Tibial nerve (tissue), 4 donors: ENCODE measurements at places on chromosomes 1 and 21. TPM values are rescaled to one million over a fixed set of nuclear protein-coding genes. Genes with fewer than 3 reads are reported as not detected.

TUFT1 gene
- total RNA-seq, result 5.5 TPM

GRCh38 chr1:163315773-163316374 is 5.9 kb upstream of the NUF2 start:
- peak; percentile 52 for DNase-seq

GLRX2 gene
- 4.2 TPM for total RNA-seq

- DNase-seq, result no peak
These were observed 8.4 kb upstream of the XKR8 start for GRCh38 chr1:27951396-27951795.

GRCh38 chr1:200146100-200146499 is 118.6 kb downstream of the NR5A2 start:
- DNase-seq, result no peak

GRCh38 chr1:53285969-53286760 is 41.7 kb downstream of the LRP8 start:
- DNase-seq, result no peak

C8A gene
- total RNA-seq, result not detected

AGT gene
- total RNA-seq, result 10.0 TPM

DNA sequence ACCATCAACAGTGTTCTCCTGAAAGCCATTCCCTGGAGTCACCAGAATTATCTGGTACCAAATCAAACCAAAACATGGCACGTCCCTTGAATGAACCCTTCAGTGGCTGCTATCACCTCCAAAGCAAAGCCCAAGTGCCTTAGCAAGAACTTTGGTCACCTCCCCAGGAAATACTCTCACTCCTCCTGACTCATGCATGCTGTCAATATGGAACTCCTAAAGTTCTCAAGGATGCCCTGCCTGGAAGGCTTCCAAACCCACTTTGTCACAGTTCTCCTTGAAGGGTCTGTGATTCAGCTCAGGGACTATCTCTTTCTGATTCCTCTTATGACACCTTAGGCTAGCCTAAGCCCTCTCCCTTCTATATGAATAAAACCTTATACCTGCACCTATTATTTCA is 146.1 kb upstream of the RUNX1 start:
- no peak for DNase-seq

DNA sequence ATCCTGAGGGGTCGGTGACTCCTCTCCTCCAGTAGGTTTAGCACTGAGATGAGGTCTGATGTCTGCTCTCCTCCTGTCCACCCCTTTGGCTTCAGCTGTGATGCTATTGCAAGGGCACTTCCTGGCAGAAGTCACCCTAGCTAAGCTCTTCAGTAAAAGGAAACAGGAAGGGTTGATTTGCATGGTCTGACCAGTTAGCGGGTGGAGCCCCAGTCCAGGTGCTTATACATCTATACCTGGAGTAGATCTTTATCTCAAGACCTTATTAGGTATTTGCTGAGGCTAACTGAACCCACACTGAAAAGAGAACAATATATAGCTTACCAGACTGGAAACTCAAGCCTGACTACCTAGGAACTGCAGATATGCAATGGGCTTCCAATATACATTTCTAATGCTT is 28.9 kb upstream of the NFASC start:
- DNase-seq, result no peak

ZBTB8OS gene
- total RNA-seq, result 24.3 TPM

PHTF1 gene
- 11.3 TPM for total RNA-seq

ELF3 gene
- under 0.01 TPM for total RNA-seq

DNA sequence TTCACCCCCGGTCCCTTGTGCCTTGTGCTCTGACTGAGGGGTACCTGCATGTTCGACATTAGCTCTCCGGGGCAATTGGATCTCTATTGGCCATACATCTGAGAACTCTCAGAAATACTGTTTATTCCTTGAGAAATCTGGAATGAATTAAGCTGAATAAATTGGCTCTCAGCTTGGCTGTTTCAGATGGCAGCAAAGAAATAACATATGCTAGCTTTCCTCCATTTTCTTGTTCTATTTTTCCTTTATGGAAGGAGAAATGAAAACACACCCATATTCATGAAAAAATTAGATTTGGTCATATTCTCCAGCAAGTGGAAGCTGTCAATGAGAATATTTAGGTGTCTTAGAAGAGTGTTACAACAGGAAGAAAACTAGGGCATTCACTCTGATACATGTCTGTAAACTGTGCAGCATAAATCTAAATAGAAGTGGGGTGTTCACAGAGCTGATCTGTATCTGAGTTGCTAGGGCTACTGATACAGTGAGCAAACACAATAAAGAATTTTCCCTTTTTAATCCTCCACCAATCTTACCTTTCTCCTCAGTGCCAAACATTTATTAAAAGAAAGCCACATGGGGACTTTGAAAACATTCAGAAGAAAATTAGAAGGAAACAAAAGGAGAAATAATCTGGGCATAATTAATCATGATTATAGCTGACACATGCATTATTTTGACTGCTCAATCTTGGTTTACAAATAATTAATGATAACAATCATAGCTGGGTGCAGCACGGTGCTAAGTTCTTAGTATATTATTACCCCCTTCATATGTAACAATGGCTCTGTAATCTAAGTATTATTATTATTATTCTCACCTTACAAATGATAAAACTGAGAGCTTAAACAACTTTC is 671.9 kb upstream of the USP24 start:
- DNase-seq, result no peak

DNA sequence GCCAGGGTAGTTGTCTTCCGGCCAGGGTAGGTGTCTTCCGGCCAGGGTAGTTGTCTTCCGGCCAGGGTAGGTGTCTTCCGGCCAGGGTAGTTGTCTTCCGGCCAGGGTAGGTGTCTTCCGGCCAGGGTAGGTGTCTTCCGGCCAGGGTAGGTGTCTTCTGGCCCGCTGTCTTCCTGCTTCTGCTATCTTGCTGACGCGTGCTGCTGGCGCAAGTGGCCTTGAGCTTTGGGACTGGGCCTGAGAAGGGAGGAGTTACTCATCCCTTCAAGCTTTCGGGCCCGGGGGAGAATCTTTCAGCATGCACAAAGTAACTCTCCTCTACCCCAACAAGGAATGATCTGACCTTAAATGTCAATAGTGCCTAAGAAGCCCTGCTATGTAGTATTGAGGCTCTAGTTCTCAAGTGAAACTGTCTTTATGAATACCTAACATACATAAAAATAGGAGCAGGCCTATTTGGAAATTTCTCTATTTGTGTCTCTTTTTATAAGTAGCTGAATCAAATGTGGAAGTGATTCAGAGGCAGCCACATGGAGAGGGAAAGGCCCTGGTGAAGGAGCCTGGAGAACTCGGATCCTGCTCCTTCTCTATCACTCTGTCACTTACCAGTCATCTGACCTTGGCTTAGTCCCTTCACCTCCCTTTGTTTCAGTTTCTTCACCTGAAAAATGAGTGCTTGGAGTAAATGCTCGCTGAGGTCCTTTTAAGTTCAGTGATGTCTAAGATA is 65.6 kb downstream of the RGL1 start:
- DNase-seq, result peak; percentile 75

DNA sequence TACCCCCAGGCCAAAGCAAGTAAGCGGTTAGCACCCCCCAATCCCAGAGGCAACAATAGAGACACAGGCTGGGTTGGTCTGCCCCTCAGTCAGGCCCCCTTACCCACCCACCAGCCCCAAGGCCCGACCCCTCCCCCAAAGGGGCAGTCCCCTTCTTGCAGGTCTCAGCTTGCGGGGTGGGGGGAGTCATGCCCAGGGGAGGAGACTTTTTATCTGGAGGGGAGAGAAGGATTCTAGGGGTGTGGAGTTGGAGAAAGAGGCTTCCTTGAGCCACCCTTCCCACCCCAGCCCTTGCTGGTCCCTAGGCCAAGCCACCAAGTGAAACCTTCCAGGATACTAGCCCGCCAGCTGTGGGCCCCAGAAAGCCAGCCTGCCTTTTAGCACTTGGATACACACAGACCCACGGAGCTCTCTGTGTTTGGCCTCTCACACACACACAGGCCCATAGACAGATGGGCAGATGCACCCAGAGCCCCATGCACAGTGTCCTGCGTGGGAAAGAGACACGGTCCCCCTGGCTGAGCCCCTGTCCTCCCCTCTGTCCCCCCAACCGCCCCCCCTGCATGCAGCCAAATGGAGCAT is 7.1 kb downstream of the TMEM54 start:
- DNase-seq, result no peak

GRCh38 chr1:114081437-114082303 is 72.0 kb downstream of the SYT6 start:
- DNase-seq, result no peak

GRCh38 chr1:3244927-3245315 is 175.9 kb downstream of the PRDM16 start:
- DNase-seq, result no peak

DNA sequence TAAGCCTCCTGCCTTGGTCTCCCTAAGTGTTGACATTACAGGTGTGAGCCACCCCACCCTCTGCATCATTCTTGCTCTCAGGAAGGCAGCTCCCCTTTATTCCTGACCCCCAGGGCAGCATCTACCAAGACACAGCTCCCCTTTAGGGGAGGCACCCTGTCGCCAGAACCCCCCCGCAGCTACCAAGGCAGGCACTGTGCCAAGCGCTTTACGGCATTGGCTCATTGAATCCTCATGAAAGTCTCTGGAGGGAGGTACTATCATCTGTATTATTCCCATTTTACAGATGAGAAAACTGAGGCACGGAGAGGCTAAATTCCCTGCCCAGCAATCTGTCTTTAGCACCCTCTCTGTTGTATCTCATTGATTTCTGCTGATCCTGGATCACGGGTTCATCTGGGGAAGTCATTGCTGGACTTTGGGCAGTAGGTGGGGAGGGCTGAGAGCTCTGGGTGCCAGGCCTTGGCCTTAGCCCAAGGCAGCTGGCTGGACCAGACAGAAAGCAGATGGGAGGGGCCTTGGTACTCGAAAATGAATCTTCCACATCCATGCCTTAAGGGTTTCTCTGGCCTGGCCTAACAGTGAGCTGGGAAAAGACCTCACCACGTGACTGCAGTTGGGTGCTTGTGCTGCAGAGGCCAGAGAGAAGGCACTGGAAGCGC is 5.9 kb downstream of the PLOD1 start:
- DNase-seq, result no peak

- no peak for DNase-seq
These were observed 15.7 kb downstream of the EPHX1 start for GRCh38 chr1:225825607-225826007.

- DNase-seq, result no peak
These were observed 670.5 kb downstream of the KIF26B start for GRCh38 chr1:245825128-245825901.

DNA sequence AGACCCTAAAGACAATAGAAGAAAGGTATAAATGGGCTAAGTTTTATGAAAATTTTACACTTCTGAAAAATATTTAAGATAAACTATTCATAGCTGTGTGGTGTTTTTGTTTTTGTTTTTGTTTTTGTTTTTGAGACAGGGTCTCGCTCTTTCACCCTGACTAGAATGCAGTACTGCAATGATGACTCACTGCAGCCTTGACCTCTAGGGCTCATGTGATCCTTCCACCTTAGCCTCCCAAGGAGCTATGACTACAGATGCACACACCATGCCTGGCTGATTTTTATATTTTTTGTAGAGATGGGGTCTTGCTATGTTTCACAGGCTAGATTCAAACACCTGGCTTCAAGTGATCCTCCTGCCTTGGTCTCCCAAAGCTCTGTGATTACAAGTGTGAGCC is 66.6 kb downstream of the PUM1 start:
- no peak for DNase-seq

HSD3B2 gene
- 3.9 TPM for total RNA-seq

DNA sequence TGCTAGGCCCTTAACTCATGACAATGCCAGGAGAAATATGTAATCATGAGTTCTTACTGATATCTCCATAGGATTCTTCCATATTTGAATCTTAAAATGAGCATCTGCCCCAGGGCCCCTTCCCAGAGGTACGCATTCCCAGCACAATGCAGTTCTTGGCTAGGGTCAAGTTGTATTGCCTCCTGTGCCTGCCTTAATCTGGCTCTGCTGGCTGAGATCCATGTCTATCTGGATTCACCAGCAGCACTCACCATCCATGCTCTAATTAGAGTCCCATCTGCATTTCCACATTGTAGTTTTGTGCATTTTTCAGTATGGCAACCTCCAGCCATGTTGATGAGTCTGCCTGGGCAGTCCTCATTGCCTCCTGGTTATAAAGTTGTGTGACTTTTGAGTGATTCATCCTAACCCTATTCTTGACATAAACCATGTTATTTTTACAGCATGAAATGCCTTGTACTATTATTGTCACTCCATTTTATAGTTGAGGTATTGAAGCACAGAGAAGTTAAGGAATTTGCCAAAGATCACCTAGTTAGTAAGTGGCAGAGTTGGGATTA is 55.9 kb downstream of the CAMSAP2 start:
- DNase-seq, result no peak

ARHGEF10L gene
- 38.5 TPM for total RNA-seq

- DNase-seq, result no peak
These were observed 114.5 kb downstream of the OMA1 start for GRCh38 chr1:58431901-58432620.

- no peak for DNase-seq
These were observed 54.0 kb downstream of the APP start for GRCh38 chr21:26116456-26117011.

- DNase-seq, result no peak
These were observed 328.4 kb downstream of the ZP4 start for GRCh38 chr1:237562242-237562823.

SPRR3 gene
- total RNA-seq, result not detected

GRCh38 chr1:47662068-47662467 is 224.2 kb downstream of the FOXD2 start:
- no peak for DNase-seq

- no peak for DNase-seq
These were observed 99.7 kb downstream of the RIPK4 start for GRCh38 chr21:41667136-41667535.

DNA sequence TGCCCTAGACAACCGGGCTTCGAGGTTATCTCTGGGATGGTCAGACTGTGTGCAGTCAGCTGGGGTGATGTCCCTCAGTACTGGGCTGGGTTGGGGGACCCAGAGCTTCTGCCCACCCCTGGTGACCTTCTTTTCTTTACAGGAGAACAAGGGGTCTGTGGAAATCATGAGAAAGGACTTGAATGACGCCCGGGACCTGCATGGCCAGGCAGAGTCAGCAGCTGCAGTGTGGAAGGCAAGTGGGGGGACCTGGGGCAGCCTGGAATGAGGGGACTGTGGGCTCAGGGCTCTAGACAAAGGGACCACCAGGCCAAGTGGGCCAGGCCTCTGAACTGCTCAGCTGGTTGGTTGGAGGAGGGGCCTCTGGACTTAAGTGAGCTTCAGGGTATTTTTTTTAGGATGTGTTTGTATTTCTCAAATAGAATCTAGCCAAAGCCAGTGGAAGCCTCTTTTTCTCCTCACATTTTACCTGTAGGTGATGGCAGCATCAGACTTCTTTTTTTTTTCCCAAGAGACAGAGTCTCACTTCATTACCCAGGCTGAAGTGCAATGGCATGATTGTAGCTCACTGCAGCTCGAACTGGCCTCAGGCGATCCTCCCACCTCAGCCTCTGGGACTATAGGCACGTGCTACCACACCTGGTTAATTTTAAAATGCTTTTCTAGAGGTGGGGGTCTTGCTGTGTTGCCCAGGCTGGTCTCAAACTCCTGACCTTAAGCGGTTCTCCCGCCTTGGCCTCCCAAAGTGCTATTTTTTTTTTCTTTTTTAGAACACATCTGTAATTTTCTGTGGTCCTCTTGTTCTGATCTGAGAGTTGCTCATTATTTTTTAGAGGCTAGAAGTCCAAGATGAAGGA is 1.9 kb downstream of the RNF187 start:
- no peak for DNase-seq
